ENCODE measurements at places on chromosomes 2 and 18. TPM values are rescaled to one million over a fixed set of nuclear protein-coding genes. Genes with fewer than 3 reads are reported as not detected.

The GALNT5 gene
- total RNA-seq = not detected

The MAP2 gene
- not detected for total RNA-seq

The CRYGC gene
- total RNA-seq = not detected

The CD8B2 gene
- not detected for total RNA-seq

The C2orf80 gene
- total RNA-seq = not detected

The C2orf81 gene
- total RNA-seq = 1.6 TPM

GRCh38 chr2:216761133-216761532, 65.8 kb upstream of the IGFBP5 start:
- no peak overlapping the region for H3K4me3 ChIP-seq
- DNase-seq = no peak
- H3K27ac ChIP-seq = no peak overlapping the region
- peaks cover 18% of the 10 kb centered on the region for H3K27me3 ChIP-seq
- no peaks in the 10 kb centered on the region for H3K36me3 ChIP-seq
- no peaks in the 10 kb centered on the region for H3K4me1 ChIP-seq

DNA sequence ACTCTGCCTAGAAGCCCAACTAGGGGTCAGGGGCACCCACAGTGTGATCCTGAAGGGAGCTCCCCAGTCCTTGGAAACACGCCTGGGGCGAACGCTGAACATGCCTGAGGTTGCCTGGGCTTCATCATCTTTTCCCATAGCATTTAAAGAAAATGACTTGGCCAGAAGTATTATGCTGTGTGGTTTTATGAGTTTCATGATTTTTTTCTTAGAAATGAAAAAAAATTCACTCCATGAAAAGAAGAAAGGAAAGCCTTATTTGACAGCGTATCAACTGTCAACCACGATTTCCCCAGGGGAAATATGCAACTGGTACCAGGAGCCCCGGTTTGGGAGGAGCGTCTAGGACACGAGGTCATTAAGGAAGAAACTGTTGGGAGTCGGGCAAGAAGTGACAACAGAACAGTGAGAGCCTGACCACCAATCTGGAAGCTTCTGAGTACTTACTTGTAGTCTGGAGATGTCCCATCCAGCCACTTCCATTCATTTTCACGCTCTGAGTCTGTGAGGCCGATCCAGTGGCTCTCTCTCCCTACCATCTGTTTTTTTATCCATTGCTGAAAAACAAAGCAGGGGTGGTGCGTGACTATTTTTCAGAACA, 63.5 kb upstream of the THOC1 start:
- H3K4me3 ChIP-seq = no peak overlapping the region
- DNase-seq = no peak
- H3K4me1 ChIP-seq = no peaks in the 10 kb centered on the region
- H3K27ac ChIP-seq = no peak overlapping the region

DNA sequence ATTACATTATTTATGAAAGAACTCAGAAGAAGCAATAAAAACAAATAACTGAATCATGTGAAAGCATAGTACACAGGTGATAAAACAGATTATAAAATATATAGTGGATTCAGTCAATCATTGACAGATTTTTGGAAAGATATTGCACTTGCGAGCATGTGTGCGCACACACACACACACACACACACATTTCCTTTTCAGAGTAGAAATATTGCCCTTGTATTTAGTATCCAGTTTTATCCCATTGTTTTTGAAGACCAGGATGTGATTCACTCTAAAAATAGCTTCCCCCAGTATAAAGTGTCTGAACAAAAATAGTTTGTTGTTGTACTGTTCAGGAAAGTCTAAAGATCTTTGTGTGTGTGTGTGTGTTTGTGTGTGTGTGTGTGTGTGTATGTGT, 145.5 kb downstream of the CALCRL start:
- no peak for DNase-seq
- no peak overlapping the region for H3K4me3 ChIP-seq
- no peaks in the 10 kb centered on the region for H3K4me1 ChIP-seq
- no peaks in the 10 kb centered on the region for H3K36me3 ChIP-seq
- H3K27me3 ChIP-seq = no peaks in the 10 kb centered on the region
- no peak overlapping the region for H3K27ac ChIP-seq

DNA sequence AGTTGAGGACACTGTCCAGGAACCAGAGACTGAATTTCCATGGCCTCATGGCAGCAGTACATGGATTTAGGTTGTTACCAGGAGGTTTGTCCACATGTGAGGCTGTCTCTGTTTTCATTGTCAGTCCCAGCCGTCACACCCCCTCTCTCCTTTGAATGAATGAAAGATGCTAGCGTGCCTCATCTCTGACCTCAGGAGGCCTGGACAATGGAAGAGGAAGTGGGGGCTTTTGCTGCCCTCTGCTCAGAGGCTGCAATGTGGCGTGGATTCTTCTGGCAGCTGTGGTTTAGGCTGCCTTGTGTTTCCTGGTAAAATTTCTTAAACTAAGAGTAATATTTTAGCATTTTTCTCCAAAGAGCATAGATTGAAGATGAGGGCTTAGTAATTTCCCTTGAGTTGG, 47.5 kb downstream of the RAB31 start:
- no peak overlapping the region for H3K4me3 ChIP-seq
- peaks cover 10% of the 10 kb centered on the region for H3K27me3 ChIP-seq
- no peaks in the 10 kb centered on the region for H3K36me3 ChIP-seq
- H3K4me1 ChIP-seq = peaks cover 9% of the 10 kb centered on the region
- no peak overlapping the region for H3K27ac ChIP-seq

DNA sequence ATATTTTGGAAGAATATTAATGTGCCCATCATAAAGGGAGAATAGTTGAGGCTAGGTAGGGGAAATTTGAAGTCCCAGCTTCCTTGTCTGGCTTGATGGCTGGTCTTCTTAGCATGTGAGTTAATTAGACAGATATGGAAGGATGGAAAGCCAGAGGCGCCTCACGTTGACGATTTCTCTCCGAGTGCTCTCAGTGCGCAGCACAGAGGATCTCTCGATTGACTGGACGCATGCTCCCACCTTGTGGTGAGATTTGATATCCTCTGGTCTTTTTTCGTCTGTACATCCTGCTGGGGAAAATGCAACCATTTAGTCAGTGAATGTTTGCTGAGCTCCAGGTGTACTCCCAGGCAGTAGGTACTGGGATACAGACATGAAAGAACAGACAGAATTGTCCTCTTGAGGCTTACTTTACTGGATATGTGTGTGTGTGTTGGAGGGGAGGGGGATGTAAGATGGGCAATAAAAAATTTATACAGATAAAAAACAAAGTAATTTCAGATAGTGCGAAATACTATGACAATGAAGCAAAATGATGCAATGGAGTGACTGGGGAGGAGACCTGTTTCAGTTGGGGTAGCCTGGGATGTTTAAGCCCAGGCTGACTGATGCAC, 66.9 kb upstream of the ZNG1B start:
- peaks cover 12% of the 10 kb centered on the region for H3K4me1 ChIP-seq
- no peaks in the 10 kb centered on the region for H3K36me3 ChIP-seq
- H3K4me3 ChIP-seq = no peak overlapping the region
- H3K27ac ChIP-seq = no peak overlapping the region
- peak; percentile 52 for DNase-seq

GRCh38 chr2:100071335-100072043, 70.9 kb downstream of the AFF3 start:
- DNase-seq = no peak
- H3K27me3 ChIP-seq = peaks cover 27% of the 10 kb centered on the region
- H3K27ac ChIP-seq = no peak overlapping the region
- H3K36me3 ChIP-seq = no peaks in the 10 kb centered on the region

- no peak for DNase-seq
- H3K4me3 ChIP-seq = no peak overlapping the region
- no peak overlapping the region for H3K27ac ChIP-seq
Measured at GRCh38 chr18:48575658-48576456, 37.0 kb downstream of the CTIF start.

- no peak overlapping the region for H3K27ac ChIP-seq
- H3K4me1 ChIP-seq = no peaks in the 10 kb centered on the region
- no peak overlapping the region for H3K4me3 ChIP-seq
- no peaks in the 10 kb centered on the region for H3K36me3 ChIP-seq
- DNase-seq = no peak
Measured at GRCh38 chr2:198973181-198973580, 484.6 kb downstream of the SATB2 start.

DNA sequence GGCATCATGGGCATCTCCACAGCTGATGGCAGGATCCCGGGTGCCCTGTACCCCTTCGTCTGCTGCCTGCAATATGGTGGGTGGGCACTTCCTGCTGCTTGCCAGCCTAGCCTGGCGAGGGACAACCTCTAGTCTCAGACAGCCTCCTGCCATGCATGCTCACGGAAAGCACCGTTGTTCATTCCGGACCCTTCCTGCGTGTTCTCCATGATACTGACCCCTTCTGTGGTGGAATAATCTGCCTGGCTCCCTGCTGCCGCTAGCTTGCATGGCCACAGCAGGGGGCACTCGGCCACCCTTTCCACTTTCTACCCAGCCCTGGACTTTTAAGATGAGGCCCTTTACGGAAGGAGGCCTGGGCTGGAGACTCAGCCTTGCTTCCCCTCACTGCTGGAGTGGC, 12.0 kb downstream of the PCARE start:
- no peak overlapping the region for H3K4me3 ChIP-seq
- no peaks in the 10 kb centered on the region for H3K27me3 ChIP-seq
- peaks cover 8% of the 10 kb centered on the region for H3K4me1 ChIP-seq

GRCh38 chr2:213220967-213221603, 63.2 kb upstream of the SPAG16 start:
- H3K4me3 ChIP-seq = no peak overlapping the region
- peaks cover 4% of the 10 kb centered on the region for H3K4me1 ChIP-seq
- H3K36me3 ChIP-seq = no peaks in the 10 kb centered on the region
- no peak overlapping the region for H3K27ac ChIP-seq
- H3K27me3 ChIP-seq = peaks cover 13% of the 10 kb centered on the region

GRCh38 chr18:10912790-10913545, 236.4 kb downstream of the PIEZO2 start:
- H3K27me3 ChIP-seq = no peaks in the 10 kb centered on the region
- no peak for DNase-seq
- H3K4me3 ChIP-seq = no peak overlapping the region
- no peaks in the 10 kb centered on the region for H3K4me1 ChIP-seq

GRCh38 chr2:133848111-133848649, 279.9 kb upstream of the NCKAP5 start:
- H3K4me3 ChIP-seq = no peak overlapping the region
- no peaks in the 10 kb centered on the region for H3K36me3 ChIP-seq
- no peaks in the 10 kb centered on the region for H3K4me1 ChIP-seq
- H3K27ac ChIP-seq = no peak overlapping the region
- peaks cover 3% of the 10 kb centered on the region for H3K27me3 ChIP-seq

- peaks cover 2% of the 10 kb centered on the region for H3K4me1 ChIP-seq
- H3K4me3 ChIP-seq = no peak overlapping the region
- no peak overlapping the region for H3K27ac ChIP-seq
- no peaks in the 10 kb centered on the region for H3K36me3 ChIP-seq
- peaks cover 14% of the 10 kb centered on the region for H3K27me3 ChIP-seq
- no peak for DNase-seq
Measured at GRCh38 chr18:48493434-48494230, 45.2 kb upstream of the CTIF start.

- no peaks in the 10 kb centered on the region for H3K36me3 ChIP-seq
- DNase-seq = no peak
- H3K27ac ChIP-seq = no peak overlapping the region
Measured at GRCh38 chr2:101064125-101064502, 62.0 kb downstream of the RPL31 start.

DNA sequence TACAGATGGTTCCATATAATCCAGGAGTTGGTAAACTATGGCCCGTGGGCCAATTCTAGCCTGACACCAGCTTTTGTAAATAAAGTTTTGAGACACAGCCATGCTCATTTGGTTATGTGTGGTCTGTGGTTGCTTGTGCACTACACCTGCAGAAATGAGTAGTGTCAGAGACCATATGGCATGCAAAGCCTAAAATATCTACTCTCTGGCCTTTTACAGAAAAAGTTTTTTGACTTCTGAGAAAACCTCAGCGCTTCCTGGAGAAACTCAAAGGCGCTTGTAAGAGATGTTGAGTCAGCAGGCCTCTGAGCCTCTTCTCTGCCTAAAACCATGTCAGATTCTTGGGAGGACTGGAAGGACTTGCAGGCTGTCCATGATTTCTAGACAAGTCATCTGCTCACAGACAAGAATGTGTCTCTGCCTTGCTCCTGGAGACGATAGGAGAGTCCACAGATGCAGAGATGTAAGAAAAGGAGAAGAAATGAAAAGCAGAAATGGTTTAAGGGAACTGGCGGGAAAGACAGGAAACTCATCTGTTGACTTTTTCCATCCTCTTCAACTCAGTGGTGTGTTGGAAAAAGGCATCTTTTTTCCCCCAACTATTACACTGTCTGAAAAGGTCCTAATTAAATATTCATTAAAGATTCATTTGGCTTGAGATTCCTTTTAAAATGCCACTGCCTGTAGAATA, 5.2 kb downstream of the TTC39C start:
- peak; percentile 64 for DNase-seq
- H3K4me3 ChIP-seq = peak overlapping the region; percentile 67

DNA sequence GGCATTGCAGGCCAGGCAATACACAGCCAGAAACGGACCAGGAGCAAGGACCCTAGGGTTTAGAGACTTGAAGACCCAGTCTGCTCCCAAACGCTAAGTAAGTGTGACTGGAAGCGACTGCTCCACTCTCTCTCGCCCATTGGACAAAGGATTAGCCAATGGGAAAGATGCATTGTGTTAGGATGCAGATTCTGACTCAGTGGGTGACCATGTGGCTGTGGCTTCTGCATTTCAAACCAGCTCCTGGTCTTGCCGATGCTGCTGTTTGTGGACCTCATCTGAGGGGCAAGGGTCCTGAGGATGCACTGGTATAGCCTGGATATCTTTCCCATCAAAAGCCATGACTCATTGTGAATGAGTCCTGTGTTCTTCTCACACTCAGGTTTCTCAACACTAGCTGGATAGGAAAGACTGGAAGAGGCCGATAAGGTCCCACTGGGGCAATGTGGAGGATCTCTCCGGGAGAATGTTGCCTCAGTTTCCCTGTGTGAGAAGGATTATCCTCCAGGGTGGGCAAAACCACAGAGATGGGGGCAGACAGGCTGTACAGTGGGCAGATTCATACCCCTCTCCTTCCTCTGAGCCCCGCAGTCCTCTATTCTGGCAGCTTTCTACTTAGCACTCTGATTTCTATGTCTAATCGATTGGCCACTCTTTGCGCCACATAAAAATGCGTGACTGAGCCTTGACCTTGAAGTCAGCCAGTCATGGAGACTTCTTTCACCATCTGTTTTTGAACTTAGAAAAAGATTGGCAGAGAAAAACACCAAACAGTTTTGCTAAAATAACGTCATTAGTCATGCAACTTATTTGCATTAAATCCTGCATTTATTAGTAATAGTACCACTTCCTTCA, 257.1 kb downstream of the PRKCE start:
- H3K4me1 ChIP-seq = peaks cover 8% of the 10 kb centered on the region
- no peak for DNase-seq
- no peaks in the 10 kb centered on the region for H3K27me3 ChIP-seq
- H3K4me3 ChIP-seq = no peak overlapping the region
- H3K27ac ChIP-seq = no peak overlapping the region

DNA sequence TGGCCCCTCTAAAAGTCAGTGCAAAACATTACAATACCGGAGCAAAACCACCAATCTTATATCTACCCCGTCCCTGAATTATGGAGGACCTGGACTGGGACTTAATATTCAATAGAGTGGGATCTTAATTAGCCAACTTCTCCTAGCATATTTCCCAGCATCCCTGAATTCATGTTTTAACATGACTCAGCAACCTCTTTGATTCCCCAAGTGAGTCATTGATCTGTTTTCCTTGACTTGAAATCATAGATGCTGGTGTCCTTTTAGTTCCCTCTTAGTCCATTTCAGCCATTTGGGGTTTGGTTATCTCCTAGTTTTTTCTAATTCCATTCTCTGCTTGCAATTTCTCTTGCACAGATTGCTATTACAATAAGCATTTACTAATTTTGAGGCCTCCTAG, 677.7 kb upstream of the CELF4 start:
- H3K4me3 ChIP-seq = no peak overlapping the region
- no peaks in the 10 kb centered on the region for H3K36me3 ChIP-seq
- no peaks in the 10 kb centered on the region for H3K4me1 ChIP-seq
- no peak for DNase-seq
- no peaks in the 10 kb centered on the region for H3K27me3 ChIP-seq
